GF-D8 (cell line): ENCODE measurements at places on chromosomes 2 and 18.

- DNase-seq = no peak
Measured at GRCh38 chr2:11417946-11418585, 47.9 kb downstream of the E2F6 start.

- DNase-seq = no peak
Measured at GRCh38 chr2:219175486-219175885, 1.2 kb downstream of the CNPPD1 start.

- no peak for DNase-seq
Measured at GRCh38 chr2:225600865-225601264, 201.4 kb downstream of the NYAP2 start.

DNA sequence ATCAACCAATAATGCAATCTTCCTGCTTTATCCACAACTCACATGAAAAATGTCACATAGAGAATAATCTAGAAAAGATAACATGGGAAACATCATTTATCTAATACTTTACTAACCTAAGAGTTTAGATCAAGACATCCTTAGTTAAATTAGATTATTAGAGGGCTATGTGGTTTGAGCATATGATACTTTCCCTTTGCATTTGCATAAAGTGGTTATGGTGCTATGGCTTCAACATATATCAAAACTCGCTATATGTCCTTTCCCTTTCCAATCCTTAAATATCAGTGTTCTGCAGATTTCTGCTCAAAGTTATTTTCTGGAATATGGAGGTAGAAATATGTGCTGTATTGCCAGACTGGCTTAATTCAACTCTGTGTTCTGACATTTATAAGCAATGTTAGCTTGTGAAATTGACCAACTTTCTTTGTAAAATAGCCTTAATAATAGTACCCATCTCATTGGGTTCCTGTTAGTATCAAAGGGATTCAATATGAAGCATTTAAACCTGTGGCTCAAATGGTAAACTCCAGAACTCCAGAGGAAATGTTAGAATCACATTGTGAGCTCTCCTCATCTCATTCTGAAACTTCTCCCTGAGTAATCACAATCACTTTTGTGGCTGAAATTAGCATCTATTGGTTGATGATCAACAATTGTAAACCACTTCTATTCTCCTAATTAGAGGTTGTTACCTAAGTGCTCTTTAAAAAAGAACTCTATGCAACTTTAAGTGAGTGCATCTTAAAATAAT, 1089.9 kb upstream of the SLC39A10 start:
- no peak for DNase-seq

DNA sequence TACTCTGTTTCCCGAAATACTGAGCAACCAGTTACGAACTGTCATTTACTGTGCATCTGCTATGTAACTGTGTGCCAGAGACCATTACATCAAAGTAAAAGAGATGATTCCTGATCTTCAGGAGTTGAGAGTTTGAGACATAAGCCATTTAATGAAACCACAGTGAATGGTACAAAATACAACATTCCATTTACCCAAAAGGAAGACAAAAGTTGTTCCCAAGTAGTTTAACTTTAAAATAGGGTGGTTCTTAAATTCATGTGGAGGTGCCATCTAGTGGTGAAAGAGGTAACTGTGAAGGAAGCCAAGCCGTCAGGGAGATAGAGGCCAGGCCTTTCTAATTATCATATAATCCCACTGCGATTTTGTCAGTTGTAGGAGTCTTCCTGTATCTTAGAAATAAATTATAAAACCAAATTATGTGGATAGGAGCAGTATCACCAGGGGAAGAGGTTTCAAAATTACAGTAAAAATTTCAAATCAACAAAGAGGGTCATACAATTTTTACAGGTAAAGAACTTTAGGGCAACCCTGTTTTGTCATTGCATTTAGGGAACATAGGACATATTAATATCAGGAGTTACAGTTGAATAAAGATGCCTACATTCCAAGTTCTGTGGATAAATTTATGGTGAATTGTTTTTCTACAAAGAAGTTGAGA, 67.7 kb downstream of the EPAS1 start:
- no peak for DNase-seq

DNA sequence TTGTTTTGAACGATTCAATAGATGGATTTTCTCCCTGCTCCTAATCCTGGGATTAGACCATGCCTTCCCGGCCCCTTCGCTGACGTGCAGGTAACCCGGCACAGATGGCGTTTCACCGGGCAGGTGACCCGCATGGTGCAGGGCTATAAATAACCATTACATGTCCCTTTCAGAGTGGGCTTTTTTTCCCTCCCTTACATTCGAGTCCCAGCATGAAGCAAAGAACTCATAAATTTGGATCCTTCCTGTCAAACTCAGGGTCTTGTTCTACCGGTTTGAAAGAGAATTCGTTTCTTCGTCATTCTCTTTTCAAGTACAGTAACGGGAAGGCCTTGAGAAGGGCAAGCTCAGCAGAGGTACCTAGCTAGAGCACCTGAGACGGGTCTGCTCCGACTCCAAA, 46.1 kb downstream of the EDAR start:
- DNase-seq = no peak

- DNase-seq = no peak
Measured at GRCh38 chr2:129191530-129191929, 787.9 kb upstream of the RAB6C start.

GRCh38 chr2:233049194-233049761, 10.9 kb upstream of the INPP5D start:
- DNase-seq = no peak

DNA sequence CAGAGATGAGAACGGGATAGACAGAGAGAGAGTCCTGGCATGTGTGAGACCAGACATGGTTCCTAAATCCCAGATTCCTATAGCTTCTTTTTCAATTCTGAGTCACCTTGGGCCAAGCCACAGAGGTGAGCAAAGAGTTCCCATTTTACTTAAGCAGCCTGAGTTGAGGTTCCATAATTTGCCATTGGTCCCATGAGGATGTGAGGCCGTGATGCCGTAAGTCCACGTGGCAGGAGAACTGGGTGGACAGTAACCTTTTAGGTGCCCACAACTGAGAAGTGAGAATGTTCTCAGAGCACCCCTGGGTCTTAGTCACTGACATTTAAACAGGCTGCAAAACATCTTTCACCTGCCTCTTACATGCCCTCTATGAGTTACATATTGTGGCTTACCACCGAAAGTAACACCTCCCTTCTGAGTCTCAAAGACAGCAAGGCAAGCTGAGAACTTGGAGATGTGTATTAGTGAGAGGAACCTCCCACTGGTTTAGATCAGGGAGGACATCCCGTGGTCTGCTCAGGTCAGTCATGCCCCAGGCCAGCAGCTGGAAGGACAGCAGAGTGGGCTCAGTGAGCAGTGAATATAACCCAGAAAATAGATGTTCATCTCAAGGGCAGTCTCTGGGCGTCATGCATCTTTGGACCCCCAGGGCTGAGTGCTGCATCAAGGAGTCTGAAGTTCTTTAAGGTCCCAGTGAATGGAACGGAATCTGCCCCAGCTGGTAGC, 127.9 kb upstream of the LGALSL start:
- no peak for DNase-seq

DNA sequence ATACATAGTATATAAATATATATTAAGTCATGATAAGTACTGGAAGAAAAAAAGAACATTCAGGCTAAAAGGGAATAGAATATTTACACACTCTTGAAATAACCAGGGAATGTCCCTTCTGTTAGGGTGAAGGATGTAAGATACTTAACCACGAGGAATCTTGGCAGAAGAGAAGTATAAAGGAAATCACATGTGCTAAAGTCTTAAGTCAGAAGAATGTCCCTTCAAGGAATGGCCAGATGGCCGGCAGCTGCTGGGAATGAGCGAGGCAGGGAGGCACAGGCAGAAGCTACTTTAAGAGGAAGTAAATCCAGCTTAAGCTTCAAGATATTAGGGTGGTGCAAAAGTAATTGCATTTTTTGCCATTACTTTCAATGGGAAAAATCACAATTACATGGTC, 5.5 kb downstream of the CCDC102B start:
- DNase-seq = no peak

- DNase-seq = no peak
Measured at GRCh38 chr18:9494778-9495331, 19.5 kb downstream of the RALBP1 start.

DNA sequence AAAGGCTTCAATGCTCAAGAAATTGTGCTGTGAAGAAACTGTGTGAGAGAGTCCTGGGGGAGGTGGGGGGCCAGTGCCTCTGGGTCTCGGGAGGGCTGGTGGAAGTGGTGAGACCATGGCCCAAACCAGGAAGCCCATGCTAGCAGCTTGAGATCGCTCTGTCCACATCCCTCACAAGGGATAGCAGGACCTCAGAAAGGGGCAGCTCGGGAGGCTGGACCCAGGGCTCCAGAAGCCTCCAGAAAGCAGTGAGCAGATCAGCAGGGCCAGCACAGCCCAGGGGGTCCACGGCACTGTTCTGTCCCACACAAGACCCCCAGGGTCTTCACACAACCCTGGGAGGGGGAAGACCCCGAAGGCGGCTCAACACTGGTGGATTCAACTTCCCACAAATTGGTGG, 24.1 kb downstream of the ST8SIA5 start:
- DNase-seq = no peak

DNA sequence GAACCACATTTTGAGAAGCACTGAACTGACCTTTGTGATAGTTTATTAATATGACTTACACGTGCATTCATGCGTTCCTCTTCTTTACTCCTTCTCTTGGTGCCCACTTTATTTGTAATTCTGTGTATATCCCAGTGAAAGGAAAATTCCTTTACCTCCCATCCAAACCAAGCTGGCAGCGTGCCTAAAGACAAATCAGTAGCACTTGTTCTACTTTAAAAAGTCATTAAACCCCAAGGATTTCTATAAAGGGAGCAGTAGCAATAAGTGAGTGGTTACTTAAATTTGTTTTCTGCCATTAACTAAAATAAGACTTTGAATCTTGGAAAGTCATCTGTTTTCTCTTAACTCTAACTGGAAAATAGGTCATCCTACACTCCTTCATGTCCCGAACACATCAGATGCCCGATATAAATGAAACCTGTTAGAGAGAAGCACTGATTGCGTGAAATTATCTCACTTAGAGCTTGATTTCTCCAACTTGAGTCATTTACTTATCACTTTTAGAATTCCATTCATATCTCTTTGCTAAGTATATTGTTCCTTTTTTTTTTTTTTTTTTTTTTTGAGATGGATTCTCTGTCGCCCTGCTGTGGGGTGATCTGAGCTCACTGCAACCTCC, 10.7 kb downstream of the PIK3C3 start:
- no peak for DNase-seq
